Stimulated activated CD4-positive, alpha-beta T cell treated with anti-CD3 and anti-CD28 coated beads, Interleukin-4, amount 100 ng/mL, for 24 hours (primary cell): ENCODE measurements at places on chromosomes 2 and 18.

DNA sequence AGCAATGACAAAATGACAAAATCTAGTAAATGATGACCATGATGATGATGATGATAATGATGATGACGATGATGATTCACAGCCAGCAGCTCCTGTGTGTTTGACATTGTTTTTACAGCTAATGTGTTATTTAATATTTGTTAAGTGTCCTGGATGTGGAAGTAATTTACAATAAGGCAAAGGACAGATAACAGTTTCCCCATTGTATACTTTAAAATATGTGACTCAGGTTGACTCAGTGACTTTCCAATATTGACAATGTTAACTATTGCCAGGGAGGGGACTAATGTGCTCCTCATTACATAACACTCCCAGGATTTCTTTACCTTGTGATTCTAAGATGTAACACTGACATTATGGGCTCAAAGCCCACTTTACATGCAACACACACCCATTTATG is 602.2 kb downstream of the FBXO15 start:
- no peak for DNase-seq

GRCh38 chr2:240615820-240616547 is 9.3 kb upstream of the GPR35 start:
- DNase-seq = no peak

GRCh38 chr2:225662101-225662500 is 262.6 kb downstream of the NYAP2 start:
- DNase-seq = no peak

- DNase-seq = no peak
Measured at GRCh38 chr2:65186093-65186868, 41.4 kb upstream of the ACTR2 start.

GRCh38 chr18:12049978-12050811 is 43.4 kb upstream of the ANKRD62 start:
- no peak for DNase-seq

GRCh38 chr2:120220756-120221155 is 2.4 kb downstream of the TMEM185B start:
- no peak for DNase-seq

DNA sequence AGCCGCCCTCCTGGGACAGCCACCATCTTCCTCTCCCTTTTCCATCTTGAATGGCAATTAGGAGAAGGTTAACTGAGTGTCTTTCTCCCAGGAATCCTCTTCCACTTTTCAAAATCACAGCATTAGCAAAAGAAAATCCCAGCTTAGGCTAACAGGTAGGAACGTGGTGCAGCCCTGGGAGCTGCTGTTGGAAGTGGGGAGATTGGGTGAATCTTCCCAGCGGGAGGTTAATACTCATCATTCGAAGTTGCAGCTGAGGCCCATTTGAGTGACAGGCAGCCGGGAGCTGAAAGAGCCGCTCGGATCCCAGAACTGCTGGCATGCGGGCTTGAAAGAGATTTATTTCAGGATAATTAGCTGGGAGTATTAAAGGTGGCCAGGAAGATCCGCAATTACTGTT is 306.0 kb downstream of the BCL11A start:
- no peak for DNase-seq

DNA sequence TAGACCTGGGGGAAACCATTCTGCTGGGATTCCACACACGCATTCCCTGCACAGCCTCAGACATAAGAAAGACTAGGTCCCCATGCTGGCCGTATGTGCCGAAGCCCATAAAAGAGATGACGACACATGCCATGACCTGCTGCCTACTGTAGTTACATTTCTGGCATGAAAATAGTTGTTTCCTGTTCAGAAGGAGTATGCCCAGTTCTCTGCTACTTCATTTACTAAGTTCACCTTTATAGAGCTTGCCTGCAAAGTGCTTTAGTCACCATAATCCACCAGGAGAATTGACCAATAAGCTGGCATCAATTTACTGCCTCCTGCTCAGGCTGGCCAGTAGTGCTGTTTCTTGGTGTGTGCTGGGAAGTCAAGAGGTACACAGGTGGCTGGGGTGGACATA is 150.2 kb upstream of the ALPP start:
- no peak for DNase-seq

- DNase-seq = no peak
Measured at GRCh38 chr18:23934252-23934651, 80.3 kb upstream of the TTC39C start.

GRCh38 chr2:178125862-178126261 is 13.6 kb downstream of the RBM45 start:
- no peak for DNase-seq

DNA sequence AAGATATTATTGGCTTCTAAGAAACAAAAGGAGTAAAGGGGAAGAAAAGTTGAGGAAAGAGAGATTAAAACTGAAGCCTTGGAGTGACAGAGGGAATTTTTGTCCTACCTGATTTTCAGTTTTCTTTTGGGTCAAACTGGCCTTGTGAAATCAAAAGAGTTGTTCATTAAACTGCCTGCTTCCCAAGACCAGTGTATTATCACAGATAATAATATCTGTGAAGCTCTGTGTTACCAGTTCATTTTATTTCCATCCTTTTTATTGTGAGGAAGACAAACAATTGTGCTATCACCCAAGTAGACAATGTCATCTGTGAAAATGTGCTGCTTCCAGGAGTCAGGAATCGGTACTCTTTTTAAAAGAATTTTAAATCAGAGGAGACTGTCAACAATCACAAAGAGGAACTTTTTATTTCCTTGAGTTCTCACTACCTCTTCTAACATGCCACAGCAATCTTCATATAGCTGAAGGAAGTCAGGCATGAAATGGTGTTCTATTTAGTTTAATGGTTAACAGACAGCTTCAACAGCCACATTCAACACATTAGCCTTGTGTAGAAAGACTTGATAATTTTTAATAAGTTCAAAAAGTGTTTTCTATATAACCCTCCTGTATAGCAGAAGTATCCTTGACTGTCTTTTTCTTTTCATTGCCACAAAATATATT is 554.8 kb downstream of the PIK3C3 start:
- DNase-seq = no peak

DNA sequence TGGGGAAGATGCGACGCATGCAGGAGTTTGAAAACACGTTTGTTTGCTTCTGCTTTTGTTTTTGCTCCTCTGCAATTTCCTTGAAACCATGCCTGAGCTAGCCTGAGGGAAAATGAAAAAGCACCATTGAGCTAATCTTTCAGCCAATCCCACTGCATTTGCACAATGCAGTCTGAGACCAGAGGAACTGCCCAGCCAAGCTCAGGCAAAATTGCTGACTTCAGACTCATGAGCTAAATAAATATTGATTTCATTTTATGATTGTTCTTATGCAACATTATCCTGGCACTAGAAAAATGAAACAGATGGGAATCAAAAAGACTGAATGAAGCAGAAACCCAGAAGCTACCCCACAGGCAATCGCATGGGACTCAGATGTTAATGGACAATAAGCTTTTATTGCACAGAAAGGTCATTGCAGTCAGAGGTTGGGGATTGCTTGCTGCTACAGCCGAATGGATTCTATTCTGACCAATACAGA is 37.0 kb downstream of the TPRKB start:
- no peak for DNase-seq

GRCh38 chr18:48732767-48733424 is 194.1 kb downstream of the CTIF start:
- no peak for DNase-seq

GRCh38 chr2:131584380-131584779 is 56.7 kb downstream of the CCDC74A start:
- no peak for DNase-seq

DNA sequence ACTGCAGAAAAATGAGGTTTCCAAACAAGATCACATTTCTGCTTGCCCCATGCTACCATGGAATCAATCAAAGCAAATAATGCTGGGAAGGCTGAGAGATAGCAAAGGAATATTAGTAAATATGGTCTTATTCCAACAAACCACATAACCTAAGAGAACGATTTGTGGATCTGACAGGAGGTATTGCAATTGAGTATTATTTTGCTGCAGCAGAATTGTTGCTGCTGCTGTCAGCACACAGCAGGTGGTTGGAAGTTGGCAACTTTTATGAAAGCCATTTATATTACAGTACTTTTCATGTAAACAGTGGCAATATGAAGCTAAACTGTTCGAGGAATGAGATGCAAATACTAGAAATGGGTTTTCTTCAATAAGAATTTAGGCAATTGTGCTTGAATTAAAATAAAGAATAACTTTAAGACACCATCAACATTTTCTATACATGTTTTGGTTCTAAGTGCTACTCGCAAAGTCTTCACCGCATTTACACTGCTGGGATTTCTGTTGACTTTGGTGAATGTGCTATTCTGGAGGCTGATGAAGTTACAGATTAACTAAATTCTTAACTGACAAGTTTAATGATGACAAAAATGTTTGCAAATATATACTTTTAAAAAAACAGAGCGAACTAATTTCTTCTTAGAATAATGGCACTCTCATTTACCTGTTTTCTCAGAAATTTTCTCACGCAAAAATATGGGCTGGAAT is 1285.7 kb downstream of the CNTNAP5 start:
- no peak for DNase-seq

GRCh38 chr2:222301053-222301795 is 2.4 kb upstream of the PAX3 start:
- no peak for DNase-seq

- no peak for DNase-seq
Measured at GRCh38 chr2:68107475-68107874, 44.7 kb upstream of the C1D start.

GRCh38 chr2:149861034-149861433 is 273.5 kb upstream of the MMADHC start:
- DNase-seq = no peak

GRCh38 chr18:12405066-12405465 is 2.7 kb upstream of the PRELID3A start:
- DNase-seq = no peak

- no peak for DNase-seq
Measured at GRCh38 chr2:26039603-26040323, 5.9 kb downstream of the RAB10 start.

DNA sequence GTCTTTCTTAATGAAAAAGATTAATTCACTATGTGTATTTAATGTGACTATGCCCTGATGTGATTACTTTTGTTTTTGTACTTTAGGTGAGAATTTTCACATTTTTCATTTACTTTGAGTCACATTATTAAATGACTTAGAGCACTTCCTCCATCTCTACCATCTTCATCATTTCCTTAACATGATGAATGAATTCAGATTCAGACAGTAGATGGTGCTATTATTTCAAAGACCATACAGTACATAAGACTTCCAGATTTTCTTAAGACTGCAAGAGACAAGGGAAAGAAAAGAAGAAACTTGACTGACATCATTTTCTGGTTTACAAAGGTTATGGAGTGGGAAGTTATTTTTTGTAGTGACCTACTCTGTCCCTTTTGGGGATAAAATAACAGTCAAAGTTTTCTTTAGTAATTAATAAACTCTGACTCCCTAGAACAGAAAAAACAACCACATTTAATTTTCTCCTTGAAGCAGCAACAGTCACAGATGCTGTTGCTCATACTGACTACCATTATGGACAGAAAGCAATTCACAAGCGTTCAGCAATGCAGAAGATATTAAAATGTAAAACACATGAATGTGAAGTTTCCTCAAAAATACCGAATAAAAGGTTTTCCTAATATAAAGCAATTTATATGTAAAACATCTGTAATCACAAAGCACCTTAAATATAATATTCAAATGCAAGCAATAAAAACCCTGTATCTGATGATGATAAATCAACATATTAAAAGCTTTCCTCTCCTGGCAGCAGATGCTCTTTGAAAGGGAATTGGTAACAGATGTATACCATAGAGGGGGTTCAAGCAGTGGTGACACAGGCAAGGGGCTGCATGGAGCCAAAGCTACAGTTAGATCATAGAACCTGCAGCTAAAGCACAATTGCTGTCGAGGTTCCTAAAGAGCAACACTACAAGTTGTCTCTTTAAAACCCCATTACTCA is 1010.9 kb upstream of the NXPH2 start:
- no peak for DNase-seq

- no peak for DNase-seq
Measured at GRCh38 chr2:238081561-238081960, 18.6 kb upstream of the ESPNL start.

DNA sequence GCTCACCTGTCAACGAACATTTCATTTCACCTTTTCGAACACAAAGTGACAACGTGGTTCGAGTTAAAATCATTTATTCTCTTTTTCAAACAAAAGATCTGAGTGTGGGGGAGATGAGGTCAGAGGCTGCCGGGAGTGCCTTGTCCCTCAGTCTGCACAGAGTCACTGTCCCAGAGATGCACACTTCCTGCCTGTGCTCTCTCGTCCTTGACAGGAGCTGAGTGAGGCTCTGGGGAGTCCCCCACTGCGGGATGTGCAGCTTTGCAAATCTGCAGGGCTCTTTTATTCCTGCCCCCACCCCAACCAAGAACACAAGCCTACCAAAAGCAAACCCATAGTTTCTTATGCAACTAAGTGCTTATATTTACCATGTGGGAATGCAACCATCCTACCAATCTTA is 497.8 kb downstream of the EIPR1 start:
- no peak for DNase-seq

DNA sequence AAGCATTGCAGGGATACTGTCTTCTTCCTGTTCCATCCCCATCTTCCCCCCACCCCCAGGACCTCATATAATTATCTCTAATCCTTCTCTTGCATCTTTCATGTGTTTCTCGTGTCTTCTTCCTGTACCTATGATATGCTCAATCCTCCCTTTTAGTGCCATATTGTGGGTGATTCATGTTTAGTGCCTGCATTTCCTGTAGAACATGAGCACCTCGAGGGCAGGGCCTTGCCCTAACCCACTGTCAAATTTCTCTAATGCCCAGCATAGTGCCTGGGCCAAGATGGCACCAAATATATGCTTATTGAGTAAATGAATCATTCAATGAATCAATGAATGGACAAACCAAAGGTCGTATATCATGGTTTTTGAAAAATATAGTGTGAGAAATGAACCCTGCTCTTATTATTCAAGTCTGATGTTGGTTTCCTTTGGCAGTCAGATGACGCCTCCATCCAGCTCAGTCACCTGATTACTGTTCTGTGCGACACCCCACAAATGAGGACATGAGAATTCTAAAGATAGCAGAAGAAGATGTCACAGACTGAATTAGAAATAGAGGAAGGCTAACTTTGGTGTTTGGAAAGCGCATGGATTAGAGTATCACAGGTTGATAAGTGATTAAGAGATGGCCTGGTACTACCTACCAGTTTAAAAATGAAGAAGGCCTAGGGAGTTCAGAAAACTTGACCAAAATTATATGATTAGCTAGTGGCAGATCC is 278.4 kb downstream of the PRKCE start:
- DNase-seq = no peak

- no peak for DNase-seq
Measured at GRCh38 chr2:78992807-78993517, 32.5 kb upstream of the REG3G start.

GRCh38 chr2:65351234-65351947 is 81.0 kb downstream of the SPRED2 start:
- DNase-seq = no peak

GRCh38 chr18:24080861-24081260 is 58.0 kb upstream of the CABYR start:
- DNase-seq = no peak

DNA sequence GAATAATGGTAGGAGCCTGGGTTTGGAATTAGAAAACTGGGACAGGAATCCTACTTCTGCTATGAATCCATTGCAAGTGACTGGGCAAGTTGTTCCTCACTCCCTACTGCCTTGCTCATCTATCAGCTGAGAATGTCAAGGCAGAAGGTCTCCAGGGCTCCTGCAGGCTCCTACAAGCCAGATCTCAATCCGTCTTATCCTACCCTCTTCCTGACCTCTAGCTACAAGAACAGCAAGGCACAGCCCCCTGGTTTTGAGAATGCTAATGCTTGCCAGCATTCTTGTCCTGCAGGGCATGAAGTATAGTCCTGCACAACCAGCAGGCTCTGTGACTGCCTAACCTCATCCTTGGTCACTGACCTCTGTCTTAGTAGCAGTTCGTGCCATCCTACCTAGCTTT is 141.9 kb upstream of the TNP1 start:
- DNase-seq = no peak

GRCh38 chr2:199572571-199572970 is 114.8 kb upstream of the SATB2 start:
- DNase-seq = no peak
